Kidney (tissue), 22 donors: ENCODE measurements at places on chromosomes 11 and 22. TPM values are rescaled to one million over a fixed set of nuclear protein-coding genes. Genes with fewer than 3 reads are reported as not detected.

Gene ALX4
- 0.09 TPM for polyA plus RNA-seq

Gene IRAG1
- polyA plus RNA-seq: 7.0 TPM

Gene ACTN3
- not detected for polyA plus RNA-seq

Gene C22orf42
- polyA plus RNA-seq: not detected

Gene TOLLIP
- 88.0 TPM for polyA plus RNA-seq

Gene MIOX
- 455 TPM for polyA plus RNA-seq

Gene MACROD1
- 176 TPM for polyA plus RNA-seq

Gene PANX3
- polyA plus RNA-seq: not detected

Gene PGA3
- not detected for polyA plus RNA-seq

Gene SCGB2A2
- not detected for polyA plus RNA-seq

Gene ZBTB16
- 2.5 TPM for polyA plus RNA-seq
